Type B pancreatic cell (in vitro differentiated cells): ENCODE measurements at places on chromosomes 7 and 10.

- DNase-seq = no peak
Measured at GRCh38 chr10:132418527-132419416, 21.8 kb downstream of the PWWP2B start.

DNA sequence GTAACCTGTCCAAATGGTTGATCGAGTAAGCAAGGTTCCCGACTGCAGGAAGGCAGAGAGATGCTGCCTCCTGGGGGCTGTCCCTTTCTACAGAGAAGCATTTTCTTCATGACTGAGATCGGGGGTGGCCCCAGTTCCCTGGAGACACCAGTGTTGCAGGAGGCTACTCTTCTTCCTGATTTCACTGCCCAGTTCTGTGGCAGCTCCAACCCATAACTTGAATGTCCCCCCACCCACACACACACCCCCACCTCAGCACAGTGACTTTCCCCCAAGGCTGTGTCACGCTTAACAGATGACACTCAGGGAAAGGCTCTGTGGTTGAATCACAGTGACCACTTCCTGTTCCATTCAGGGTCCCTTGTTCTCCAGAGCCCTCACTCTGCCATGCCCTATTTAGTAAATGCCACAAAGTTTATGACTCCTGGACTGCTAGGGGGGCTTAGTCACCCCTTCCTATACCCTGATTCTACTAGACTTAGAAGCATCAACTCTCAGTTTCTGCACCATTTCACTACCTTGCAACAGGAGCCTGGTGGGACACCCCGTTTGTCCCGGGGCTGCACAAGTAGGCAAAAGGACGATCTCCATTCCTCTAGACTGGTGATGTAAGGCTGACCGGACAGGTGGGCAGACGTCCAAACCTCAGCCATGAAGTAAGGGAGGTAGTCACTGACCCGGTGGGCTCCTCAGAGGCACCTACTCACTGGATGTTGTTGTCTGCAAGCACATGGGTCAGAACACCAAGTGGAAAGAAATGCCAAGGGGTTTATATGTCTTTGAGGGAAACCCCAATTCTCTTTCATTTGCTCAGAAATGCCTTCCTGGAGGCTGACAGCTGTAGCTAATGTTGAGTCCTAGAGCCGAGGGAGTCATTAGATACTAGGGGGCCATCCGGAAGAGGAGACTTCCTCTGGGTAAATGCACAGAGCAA is 31.3 kb upstream of the SMC3 start:
- DNase-seq = no peak

- DNase-seq = no peak
Measured at GRCh38 chr10:31930023-31930751, 1.6 kb upstream of the ARHGAP12 start.

DNA sequence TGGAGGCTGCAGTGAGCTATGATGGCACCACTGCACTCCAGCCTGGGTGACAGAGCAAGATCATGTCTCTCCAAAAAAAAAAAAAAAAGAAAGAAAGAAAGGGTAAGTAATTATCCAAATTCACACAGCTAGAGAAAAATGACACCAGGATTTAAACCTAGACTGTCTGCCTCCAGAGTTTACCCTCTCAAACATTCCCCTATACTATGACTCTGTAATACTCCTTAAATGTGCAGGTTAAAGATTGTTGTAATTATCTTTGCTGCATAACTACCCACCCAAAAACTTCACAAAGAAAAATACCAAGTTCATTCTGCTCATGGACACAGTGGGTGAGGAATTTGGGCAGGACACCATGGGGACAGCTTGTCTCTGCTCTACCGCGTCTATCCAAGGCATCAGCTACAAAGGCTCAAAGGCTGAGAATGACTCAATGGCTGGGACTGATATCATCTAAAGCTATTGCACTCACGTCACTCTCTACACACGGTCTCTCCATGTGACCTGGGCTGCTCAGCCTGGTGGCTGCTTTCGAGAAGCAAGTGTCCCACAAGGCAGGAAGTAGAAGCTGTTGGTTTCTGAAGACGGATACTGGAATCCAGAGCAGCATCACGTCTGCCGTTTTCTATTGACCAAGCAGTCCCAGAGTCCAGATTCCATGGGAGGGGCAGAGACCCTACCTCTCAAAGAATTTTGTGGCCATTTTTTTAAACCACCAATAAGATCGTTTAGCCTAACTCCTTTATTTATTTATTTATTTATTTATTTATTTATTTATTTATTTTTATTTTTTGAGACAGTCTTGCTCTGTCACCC is 185.7 kb upstream of the AUTS2 start:
- DNase-seq = no peak

- DNase-seq = no peak
Measured at GRCh38 chr10:32341596-32341995, 5.4 kb downstream of the EPC1 start.

GRCh38 chr7:97298561-97298960 is 181.1 kb downstream of the SDHAF3 start:
- DNase-seq = no peak

DNA sequence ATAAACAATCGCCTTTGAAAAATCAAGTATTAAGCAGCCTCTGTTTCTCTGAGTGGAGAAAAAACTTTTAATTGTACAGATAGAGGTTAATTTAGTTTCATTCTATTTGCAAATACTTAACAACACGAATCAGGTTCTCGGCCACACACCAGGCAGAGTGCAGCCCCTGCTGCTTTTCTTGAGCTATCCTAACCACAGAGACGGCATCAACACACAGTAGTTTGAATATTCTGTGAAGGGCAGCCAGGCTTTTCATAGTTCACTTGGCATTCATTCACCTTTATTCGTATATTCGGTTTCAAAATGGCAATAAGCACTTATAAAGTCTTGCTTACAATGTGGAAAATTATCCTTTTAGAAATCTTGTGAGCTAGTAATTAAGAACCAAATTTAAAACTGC is 5.7 kb downstream of the ADARB2 start:
- no peak for DNase-seq

DNA sequence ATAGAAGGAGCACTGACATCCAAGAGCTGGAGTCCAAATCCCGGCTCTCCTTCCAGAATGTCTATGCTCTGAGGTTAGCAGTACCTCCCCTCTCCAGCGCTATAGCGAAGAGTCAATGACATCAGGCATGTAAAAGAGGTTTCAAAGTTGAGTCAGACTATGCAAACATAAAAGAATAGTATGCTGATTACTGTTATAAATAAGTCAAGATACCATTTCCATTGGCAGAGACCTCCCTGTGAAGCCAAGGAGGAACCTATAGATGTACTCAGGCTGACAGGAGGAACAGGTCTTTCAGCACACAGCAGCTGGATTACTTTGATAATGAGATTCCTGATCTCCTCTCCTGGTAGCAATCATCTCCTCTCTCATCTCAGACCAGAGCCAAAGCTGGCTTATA is 103.9 kb upstream of the EFCAB10 start:
- no peak for DNase-seq

DNA sequence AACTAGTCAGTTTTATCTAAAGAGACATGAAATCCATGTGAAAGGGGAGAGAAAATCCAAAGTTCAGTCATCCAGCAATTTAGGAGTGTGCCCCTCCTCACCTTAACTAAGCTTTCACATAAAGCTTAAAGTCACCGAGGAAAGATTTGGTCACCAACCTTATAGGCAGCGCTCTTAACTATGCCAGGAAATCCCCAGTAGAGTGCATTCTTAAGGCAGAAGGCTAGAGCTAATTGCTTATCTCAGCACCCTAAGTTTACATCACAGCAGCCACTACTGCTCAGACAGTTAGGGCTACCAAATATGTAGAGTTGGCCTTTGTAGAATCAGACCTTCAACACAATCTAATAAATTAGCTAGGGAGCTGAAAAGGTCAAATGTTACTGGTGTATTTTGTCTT is 47.9 kb downstream of the MTPN start:
- DNase-seq = no peak

DNA sequence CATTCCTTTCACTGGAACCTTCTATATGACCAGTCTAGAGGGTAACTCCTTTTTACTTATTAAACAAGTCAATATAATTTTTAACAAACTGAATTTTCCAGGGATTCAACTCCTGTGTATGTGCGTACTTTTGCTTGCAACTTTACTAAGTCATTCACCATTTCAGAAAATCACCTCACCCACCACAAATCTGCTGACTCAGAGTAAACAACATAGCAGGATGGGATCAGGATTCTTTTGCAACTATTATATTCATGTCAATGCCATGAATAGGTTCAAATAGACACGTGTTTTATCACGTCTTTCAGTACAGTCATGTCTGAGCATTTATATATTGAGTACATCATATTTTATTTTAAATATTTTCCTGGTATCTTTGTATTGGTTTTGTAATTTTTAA is 14.5 kb downstream of the CTTNBP2 start:
- DNase-seq = no peak
